ENCODE measurements at places on chromosomes 12 and 14. TPM values are rescaled to one million over a fixed set of nuclear protein-coding genes. Genes with fewer than 3 reads are reported as not detected.

DNA sequence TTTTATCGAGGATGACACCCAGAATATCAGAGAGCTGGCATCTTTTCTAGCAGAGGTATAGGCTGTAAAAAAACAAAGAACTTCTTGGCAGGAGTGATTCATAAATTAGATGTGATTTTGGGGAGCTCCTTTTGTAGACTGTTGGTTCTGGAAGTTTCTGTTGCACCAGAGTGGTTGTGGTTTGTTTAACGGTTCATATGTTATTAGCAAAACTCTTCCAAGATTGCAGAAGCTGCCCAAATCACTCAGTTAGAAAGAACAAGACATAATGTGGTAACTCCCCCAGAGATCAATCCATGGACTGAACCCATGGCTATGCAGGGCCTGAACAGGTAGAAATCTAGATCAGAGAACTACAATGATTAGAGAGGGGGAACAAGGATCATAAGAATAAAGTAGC, 6.7 kb upstream of the RNASE10 start:
- H3K27me3 ChIP-seq = no peaks in the 10 kb centered on the region
- DNase-seq = no peak
- no peak overlapping the region for H3K27ac ChIP-seq
- H3K4me1 ChIP-seq = no peaks in the 10 kb centered on the region
- no peaks in the 10 kb centered on the region for H3K36me3 ChIP-seq

DNA sequence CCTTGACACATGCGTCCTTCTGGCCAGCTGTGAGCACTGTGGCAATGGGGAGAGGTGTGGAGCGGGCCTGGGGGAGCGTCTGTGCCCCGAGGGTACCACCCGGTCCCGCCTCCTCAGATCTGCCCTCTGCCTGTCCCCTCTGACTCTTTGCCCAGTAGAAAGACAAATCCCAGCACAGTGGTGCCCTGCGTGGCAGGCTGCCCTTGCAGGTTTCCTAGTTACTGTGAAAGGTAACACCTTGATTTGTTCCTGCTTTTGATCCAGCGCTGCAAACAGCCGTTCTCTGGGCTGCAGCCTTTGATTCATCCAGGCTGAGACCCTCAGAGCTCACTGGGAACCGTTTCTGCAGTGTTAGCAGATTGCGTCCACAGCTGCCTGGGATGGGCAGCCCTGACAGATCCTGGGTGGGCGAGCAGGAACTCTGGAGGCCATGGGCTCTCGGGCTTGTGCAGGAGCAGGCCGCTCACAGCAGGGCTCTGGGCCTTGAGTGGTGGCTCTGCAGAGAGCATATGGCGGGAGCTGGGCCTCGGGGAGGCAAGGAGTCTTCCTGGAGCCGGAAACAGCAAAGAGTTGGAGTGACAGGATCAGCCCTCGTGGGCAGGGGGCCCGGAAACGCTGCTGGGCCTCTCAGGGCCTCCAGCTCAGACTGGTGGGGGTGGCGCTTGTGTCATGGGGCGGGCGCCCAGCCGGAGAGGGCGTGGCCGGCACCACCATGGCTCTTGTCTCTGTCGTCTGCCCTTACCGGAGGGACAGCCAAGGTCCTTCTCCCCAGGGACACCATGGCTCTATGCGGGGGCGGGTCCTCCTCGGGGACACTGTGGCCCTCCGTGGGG, 16.6 kb downstream of the FBRSL1 start:
- no peak overlapping the region for H3K4me3 ChIP-seq
- peak overlapping the region; percentile 9 for H3K27ac ChIP-seq
- peak; percentile 94 for DNase-seq

- H3K4me3 ChIP-seq = no peak overlapping the region
- no peak overlapping the region for H3K27ac ChIP-seq
- H3K27me3 ChIP-seq = no peaks in the 10 kb centered on the region
- H3K4me1 ChIP-seq = no peaks in the 10 kb centered on the region
Measured at GRCh38 chr12:112985642-112986290, 7.4 kb downstream of the OAS2 start.

GRCh38 chr12:54349679-54350078, 14.6 kb downstream of the GPR84 start:
- H3K4me3 ChIP-seq = no peak overlapping the region
- H3K4me1 ChIP-seq = peaks cover 16% of the 10 kb centered on the region
- H3K27ac ChIP-seq = no peak overlapping the region
- DNase-seq = no peak
- H3K36me3 ChIP-seq = peaks cover 40% of the 10 kb centered on the region
- no peaks in the 10 kb centered on the region for H3K27me3 ChIP-seq

DNA sequence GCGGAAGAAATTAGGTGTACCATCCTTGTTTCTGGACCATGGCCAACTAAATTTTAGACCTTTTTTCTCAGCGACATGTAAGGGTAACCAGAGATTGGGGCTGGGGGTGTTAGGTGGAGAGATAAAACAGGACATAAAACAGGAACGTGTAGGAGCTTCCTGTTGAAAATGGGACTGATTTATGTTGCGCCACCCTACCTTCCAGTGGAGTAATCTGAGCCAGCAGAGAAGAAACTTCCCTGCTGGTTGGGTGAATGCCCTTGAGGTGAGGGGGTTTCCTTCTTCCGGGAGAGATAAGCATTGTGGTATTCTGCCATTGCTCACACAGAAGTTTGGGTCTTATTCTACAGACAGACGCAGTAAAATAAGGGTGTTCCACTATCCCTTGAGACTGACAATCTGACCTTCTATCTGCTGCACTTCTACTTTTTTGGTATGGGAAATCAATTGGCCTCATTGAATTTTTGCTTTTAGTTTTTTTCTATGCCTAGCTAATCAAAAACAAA, 417.6 kb downstream of the PCNX1 start:
- peak; percentile 85 for DNase-seq
- no peaks in the 10 kb centered on the region for H3K36me3 ChIP-seq
- H3K27me3 ChIP-seq = no peaks in the 10 kb centered on the region
- no peak overlapping the region for H3K4me3 ChIP-seq

- H3K27me3 ChIP-seq = no peaks in the 10 kb centered on the region
- H3K4me3 ChIP-seq = no peak overlapping the region
- no peak for DNase-seq
- no peaks in the 10 kb centered on the region for H3K4me1 ChIP-seq
- no peak overlapping the region for H3K27ac ChIP-seq
Measured at GRCh38 chr12:51434305-51434704, 9.7 kb downstream of the SLC4A8 start.

DNA sequence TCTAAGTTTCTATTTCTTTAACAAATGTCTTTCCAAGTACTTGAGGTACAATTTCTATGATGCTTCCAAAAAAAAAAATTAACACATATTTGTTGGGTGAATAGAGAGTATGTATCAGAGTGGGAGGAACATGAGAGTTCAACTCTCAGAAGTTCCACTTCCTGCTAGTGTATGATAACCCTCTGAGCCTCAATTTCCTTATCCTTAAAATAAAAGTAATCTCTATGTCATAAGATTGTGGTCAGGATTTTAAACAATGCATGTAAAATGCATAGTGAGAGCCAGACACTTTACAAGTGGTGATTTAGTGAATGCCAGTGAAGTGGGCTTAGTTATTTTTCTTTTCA, 270.3 kb upstream of the AMIGO2 start:
- no peak overlapping the region for H3K27ac ChIP-seq
- no peaks in the 10 kb centered on the region for H3K4me1 ChIP-seq
- no peak overlapping the region for H3K4me3 ChIP-seq
- H3K27me3 ChIP-seq = no peaks in the 10 kb centered on the region
- H3K36me3 ChIP-seq = no peaks in the 10 kb centered on the region

- H3K36me3 ChIP-seq = no peaks in the 10 kb centered on the region
- no peak overlapping the region for H3K27ac ChIP-seq
- H3K27me3 ChIP-seq = no peaks in the 10 kb centered on the region
Measured at GRCh38 chr14:76337635-76338545, 38.0 kb upstream of the ESRRB start.

DNA sequence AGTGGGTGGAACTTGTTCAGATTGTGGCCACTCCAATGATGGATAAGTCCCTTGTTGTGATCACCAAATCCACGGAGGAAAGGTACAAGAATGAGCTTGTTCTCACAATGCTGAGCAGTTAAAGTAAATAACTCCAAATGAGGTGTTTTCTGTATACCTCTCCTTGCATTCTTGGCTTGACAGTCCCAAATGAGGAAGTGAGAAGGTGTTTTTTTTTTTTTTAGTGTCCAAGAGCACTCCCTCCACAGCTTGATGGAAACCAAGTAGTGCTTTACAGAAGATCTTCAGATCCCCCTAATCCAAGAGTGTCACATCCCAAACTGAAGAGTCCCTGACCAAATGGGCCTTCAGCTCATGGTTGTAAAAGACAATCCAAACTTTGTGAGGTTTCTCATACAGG, 153.6 kb downstream of the ATP23 start:
- no peak overlapping the region for H3K27ac ChIP-seq
- no peaks in the 10 kb centered on the region for H3K27me3 ChIP-seq
- H3K4me1 ChIP-seq = no peaks in the 10 kb centered on the region
- H3K4me3 ChIP-seq = no peak overlapping the region

DNA sequence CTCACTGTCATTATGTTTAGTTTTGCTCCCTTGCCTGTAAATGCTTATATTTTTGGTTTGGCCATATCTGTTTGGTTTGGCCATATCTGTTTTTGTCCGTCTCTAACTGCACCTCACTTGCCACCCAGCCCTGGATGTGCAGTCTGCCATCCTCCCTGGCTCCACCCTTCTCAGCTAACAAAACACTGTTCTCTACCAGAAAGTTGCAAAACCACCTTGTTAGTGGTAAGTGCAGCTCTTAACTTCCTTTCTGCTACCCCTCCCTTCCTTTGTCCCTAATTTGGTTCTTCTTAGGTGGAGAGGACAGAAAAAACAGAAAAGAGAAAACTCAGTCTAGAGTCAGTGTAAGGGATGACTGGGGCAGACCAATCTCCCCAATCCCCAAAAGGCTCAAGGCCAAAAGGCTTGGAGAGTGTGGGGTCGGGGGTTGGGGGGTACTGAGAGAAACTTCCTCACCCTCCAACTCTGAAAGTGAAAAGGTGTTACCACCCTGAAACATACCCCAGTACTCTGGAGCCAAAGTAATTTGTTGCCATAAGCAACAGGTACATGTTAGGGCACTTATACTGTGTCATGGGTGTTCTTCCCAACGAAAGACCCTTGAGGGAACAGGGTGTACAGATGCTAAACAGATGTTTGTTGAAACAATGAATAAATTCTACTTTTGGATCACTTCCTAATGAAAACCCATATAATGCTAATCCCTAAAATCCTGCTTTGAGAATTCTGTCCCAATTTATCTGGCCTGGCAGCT, 5.0 kb downstream of the BIN2 start:
- DNase-seq = no peak
- no peaks in the 10 kb centered on the region for H3K27me3 ChIP-seq
- H3K4me3 ChIP-seq = no peak overlapping the region
- no peak overlapping the region for H3K27ac ChIP-seq
- H3K4me1 ChIP-seq = no peaks in the 10 kb centered on the region
- no peaks in the 10 kb centered on the region for H3K36me3 ChIP-seq

GRCh38 chr12:67151886-67152285, 117.3 kb upstream of the CAND1 start:
- no peak overlapping the region for H3K4me3 ChIP-seq
- H3K27ac ChIP-seq = no peak overlapping the region

DNA sequence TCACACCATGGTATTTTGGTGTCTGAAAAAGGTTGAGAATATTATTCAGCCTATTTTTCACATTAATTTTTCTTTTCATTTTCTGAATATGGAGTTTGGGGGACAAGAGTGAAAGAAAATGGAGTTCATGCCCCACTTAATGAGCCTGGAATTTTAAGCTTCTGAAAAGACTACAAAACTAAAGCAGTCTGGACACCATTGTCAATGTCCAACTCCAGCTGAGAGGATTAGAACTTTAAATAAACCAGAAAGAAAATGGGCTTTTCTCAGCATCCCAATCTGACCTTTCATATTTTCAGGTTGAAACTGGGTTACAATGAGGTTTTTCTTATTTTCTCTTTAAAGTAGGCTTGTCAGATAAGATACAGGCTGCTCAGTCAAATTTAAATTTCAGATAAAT, 207.7 kb downstream of the SLC6A15 start:
- no peaks in the 10 kb centered on the region for H3K27me3 ChIP-seq
- H3K4me1 ChIP-seq = no peaks in the 10 kb centered on the region
- no peak overlapping the region for H3K4me3 ChIP-seq
- H3K36me3 ChIP-seq = no peaks in the 10 kb centered on the region
- no peak for DNase-seq

GRCh38 chr12:8662593-8662992, at the start of gene MFAP5:
Gene MFAP5 (minus strand): TSS chr12:8662826. CDS start chr12:8662104, 722 bp downstream.
- no peaks in the 10 kb centered on the region for H3K4me1 ChIP-seq
- no peak within 1 kb of the TSS for H3K4me3 ChIP-seq
- H3K36me3 ChIP-seq = no peaks in the 10 kb centered on the region
- H3K27ac ChIP-seq = no peak within 1 kb of the TSS
- DNase-seq = no peak

DNA sequence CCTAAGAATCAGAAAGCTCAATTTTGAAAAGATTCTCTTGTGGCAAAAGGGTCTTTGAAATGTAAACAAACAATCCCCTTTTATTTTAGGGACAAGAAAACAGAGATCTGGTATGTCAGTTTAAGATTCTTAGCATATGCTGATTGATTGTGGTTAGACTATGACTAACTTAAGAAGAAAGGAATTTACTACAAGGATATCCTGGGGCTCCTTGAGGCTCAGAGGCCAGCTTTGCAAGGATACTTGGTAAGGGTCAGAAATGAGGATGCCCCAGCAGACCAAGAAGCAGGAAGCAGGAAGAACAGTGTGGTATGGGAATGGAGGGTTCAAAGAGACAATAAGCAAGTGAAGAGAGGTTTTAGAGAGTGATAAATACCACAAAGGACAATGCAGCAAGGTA, 474.6 kb downstream of the ETNK1 start:
- no peaks in the 10 kb centered on the region for H3K4me1 ChIP-seq
- no peak overlapping the region for H3K27ac ChIP-seq
- H3K36me3 ChIP-seq = no peaks in the 10 kb centered on the region
- H3K4me3 ChIP-seq = no peak overlapping the region
- H3K27me3 ChIP-seq = no peaks in the 10 kb centered on the region

DNA sequence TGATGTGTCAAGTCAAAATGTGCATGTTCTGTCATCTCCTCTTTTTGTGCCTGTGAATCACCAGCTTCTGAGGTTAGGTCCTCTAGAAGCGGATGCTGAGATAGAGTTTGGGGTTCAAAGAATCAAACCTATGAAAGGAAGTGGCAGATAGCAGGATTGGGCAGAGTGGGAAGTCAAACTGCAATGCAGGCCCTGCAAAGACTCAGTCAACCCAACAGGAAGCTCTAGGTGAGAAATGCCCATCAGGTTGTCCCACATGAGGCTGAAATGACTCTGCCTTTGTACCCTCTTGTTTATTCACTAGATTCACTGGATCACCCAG, 4.5 kb upstream of the MIA2 start:
- no peaks in the 10 kb centered on the region for H3K36me3 ChIP-seq
- no peaks in the 10 kb centered on the region for H3K27me3 ChIP-seq
- H3K27ac ChIP-seq = no peak overlapping the region

The MGP gene
- total RNA-seq = 811 TPM

The KRT3 gene
- total RNA-seq = not detected

The FGD6 gene
- 19.8 TPM for total RNA-seq

The RAD51B gene
- total RNA-seq = 18.0 TPM

The CD27 gene
- 6.6 TPM for total RNA-seq

The TAS2R10 gene
- 0.82 TPM for total RNA-seq

The GALNT8 gene
- total RNA-seq = 0.25 TPM

The AQP5 gene
- total RNA-seq = 0.91 TPM

The KRT7 gene
- 1,490 TPM for total RNA-seq

The GLI1 gene
- total RNA-seq = 2.8 TPM

The NTN4 gene
- total RNA-seq = 83.2 TPM
